Hematopoietic multipotent progenitor cell (in vitro differentiated cells): ENCODE measurements at places on chromosomes 16 and 17.

- DNase-seq: no peak
Observed at GRCh38 chr17:31511195-31511578, 119.7 kb downstream of the RAB11FIP4 start.

DNA sequence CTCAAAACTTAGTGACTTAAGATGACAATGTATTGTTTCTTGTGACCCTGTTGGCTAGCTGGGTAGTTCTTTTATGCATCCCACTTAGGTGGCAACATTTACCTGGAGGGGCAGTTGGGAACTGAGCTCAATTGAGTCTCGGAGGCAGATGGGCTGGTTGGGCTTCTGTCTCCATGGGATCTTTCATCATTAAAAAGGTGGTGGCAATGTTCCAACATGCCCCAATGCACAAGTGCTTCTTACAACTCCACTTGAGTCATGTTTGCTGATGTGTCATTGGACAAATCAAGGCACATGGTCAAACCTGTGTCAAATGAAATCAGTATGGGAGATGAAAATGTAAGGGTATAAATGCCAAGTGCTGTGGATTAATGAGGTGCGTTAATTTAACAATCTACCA lies 11.7 kb upstream of the HS3ST3B1 start:
- DNase-seq: no peak

DNA sequence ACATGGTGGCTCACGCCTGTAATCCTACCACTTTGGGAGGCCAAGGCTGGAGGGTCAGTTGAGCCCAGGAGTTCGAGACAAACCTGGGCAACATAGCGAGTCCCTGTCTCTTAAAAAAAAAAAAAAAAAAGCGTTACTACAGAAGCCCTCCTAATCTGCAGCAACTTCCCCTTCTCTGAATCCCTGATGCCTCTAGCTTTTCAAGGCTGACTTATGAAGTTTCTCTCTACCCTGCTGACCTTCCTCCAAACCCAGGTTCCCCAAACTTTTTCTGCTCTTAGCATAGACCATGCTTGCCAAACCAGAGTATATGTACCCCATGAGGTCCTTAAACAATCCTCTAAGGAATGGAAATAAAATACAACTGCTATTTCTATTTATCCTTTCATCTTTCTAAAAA lies 16.4 kb downstream of the LYRM1 start:
- peak; percentile 64 for DNase-seq

DNA sequence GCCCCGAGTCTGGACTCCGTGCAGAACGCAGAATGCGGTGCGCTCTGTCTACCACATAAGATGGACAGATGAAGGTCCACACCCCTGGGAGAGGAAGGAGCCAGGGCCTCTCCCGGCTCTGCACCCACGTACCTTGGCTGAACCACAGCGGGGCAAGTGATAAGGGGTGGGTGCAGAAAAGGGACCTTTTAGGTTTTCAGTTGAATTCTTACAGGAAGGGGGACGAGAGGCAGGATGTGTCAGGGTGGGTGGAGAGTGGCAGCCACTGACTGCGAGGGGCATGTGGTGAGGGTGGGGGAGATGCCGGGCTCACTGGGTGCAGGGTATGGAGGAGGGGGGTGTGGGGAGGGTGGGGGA lies 372 bp downstream of the CD300A start:
- no peak for DNase-seq

- no peak for DNase-seq
Observed at GRCh38 chr16:2149630-2150417, 1.4 kb downstream of the RAB26 start.

GRCh38 chr17:4498461-4499397 lies at the start of gene SPNS2:
TSS of gene SPNS2 (plus strand) at chr17:4498881. CDS start at chr17:4499048, 167 bp downstream.
- DNase-seq: peak; percentile 77

DNA sequence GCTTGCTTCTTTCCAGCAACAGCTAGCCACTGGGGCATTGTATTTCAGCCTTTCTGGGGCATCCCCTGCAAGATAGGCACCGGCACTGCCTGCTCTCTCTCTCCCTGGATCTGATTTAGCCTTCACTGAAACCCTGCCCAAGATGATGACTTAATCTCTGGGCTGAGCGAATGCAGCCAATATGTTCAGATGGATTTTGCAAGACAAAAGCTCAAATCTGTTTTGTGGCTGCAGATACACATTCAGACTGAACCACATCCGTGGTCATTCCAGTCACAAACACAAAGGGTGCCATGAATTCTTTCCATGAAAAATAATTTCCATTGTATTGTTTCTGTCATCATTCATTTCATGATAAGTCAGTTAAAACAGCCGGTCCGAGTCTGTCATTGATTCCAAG lies 24.2 kb downstream of the SOST start:
- DNase-seq: no peak
